Natural killer cell (primary cell): ENCODE measurements at places on chromosomes 7 and 10.

- DNase-seq, result no peak
Observed at GRCh38 chr7:146660839-146661238, 544.2 kb downstream of the CNTNAP2 start.

DNA sequence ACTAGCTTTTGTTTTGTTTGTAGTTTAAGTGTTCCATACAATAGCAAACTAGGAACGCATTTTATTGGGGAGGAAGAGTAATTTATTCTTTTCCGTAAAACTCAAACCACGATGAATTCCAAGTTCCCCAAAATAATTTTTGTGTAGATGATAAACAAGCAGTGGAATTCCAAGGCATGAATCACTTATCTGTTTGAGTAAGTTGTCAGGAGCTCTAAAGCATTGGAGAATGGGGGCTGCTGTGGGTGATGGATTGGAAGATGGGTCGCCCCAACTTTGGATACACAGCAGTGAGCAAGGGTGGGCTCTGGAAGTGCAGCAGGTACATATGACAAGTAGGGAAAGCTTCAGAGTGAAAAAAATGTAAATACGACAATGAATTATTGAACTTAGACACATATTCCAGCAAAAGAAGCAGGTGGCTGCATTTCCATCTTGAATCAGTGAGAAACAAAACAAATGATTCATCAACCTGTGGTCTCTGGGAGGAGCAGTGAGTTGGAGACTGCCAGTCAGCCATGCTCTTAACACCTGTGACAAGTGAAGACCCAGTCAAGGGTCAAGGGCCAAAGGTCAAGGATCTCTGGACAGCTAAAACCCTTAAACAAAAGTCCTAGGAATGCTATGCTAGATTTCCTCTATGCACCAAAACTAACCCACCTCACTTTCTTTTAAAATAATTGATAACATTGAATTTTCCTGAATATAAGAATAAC, 34.2 kb upstream of the ADRB1 start:
- DNase-seq, result no peak

DNA sequence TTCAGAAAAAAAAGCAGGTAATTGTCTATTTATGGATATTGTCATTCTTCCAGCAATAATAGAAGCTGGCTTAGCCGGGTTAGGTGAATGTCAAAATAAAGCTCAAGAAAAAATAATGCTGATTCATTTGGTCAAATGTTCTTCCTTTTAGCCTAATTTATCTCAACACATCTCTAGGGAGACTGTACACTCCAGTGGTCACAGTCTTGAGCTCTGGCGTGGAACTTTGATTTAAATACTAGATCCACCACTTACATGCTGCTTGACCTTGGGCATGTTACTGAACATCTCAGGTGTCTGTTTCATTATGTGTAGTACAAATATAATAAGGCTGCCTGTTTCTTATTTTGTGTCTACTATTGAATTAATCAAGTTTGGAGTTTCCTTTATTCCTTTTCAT, 22.0 kb downstream of the PRTFDC1 start:
- DNase-seq, result no peak

- no peak for DNase-seq
Observed at GRCh38 chr7:36749282-36749960, 25.1 kb upstream of the AOAH start.

DNA sequence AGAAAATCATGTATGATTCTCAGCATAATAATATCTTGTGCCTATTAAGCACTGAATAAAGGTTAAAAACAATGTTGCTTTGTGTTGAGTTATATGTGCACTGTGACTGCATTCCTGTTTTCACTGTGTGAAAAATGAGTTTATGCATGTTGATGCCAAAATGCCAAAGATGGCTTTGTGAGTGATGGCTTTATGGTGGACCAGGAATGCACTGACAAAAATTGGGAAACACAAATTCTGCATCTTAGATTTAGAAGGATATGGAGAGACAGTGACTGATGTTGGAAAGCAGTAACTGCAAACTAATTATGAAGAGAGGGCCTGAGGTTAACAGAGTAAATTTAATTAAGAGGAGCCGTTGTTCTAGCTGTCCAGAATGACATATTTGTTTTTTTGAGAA, 440.4 kb downstream of the KIF20B start:
- no peak for DNase-seq

DNA sequence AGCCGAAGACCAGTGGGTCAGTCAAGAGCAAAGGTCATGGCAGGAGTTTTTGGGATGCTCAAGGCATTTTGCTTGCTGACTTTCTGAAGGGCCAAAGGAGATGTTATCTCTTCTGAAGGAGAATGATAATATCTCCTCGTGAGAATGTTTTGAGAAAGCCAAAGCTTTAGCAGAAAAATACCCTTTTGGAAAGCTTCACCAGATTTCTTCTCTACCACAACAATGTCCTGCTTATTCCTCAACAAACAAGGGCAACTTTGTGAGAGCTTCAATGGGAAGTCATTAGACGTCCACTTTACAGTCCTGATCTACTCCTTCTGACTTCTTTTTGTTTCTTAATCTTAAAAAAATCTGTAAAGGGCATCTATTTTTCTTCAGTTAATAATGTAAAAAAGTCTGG, 132.8 kb upstream of the DNAJB12 start:
- DNase-seq, result no peak

DNA sequence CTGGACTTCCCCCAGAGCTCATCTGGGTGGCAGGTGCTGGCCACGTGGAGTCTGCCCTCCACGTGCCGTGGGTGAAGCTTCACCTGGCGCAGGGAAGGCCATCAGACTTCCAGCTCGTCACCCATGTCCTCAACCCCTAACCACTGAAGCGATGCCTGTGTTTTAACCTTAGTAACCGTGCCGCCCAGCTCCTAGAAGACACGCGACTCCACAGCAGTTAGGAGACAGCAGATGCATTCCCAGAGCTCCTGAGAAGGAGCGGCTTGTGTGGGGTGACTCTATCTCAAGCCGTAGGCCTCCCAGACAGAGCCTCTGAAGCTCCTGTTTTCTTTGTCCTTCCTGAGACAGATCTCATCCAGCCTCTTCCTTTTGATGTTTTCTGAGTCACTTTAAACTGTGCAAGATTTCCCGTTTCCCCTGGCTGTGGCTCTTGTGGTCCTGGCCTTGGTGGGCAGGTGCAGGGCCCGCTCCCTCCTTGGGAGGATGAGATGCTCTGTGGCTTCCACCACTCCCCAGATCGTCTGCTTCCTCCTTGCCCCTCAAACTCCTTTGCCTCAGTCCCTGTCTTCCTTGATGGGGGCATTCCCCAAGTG, 41.4 kb upstream of the AP5Z1 start:
- no peak for DNase-seq

DNA sequence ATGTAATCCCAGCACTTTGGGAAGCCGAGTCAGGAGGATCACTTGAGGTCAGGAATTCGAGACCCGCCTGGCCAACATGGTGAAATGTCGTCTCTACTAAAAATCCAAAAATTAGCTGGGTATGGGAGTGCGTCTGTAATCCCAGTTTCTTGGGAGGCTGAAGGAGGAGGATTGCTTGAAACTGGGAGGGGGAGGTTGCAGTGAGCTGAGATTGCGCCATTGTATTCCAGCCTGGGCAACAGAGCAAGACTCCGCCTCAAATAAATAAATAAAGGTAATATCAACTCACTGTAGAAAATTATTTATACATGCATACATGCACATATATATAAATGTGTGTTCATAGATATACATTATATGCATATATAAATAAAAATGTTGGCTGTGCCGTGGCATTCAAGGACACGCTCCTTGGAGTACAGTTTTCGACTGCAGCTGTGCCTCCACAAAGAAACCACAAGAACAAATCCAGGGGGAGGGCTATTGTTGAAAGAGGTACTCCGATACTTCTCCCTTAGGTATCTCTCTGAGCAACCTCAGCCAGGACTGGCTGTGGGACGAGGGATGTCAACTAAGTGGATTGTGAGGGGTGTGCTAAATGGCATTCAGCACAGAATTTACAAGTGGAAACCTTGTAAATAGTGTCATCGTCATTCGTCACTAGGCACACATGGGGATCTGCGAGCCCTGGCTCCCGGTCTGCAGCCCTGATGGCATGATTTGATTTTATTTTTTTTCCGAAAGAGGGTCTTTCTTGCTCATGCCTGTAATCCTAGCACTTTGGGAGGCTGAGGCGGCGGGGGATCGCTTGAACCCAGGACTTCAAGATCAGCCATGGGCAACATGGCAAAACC, 49.3 kb downstream of the HIP1 start:
- no peak for DNase-seq

DNA sequence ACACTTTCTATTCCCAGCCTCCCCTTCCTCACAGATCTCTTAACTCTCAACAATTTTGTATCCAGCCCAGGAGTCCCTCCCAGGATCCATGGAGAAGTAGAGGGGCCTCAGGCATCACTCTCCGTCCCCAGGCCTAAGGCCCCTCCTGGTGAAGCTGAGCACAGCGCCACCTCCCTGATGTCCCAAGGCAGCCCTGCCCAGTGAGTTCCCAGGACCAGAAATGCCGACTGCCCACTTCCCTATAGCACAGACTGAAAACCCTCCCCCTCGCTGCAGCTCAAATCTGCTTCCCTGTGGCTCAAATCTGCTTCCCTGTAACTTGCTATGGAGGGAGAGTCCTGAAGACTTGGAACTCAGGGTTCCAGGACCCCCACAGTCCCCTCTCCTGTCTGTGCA, 35.6 kb downstream of the YKT6 start:
- DNase-seq, result no peak
